ENCODE measurements at places on chromosomes 13 and 19.

DNA sequence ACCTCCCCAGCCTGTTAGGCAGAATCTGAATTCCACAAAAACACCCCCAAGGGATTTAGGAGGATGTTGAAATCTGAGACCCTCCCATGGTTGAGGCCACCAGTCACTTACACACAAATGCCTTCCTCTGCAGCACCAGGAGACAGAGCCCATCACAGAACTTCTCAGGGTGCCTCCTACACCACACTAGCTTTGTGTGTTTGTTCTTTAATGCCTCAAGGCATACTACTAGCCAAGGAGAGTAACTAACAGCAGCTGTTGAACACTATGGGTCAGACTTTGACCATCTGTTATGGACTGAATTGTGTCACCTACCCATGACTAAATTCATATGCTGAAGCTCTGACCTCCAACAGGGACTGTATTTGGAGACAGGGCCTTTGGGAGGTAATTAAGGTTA is 9.5 kb upstream of the MED26 start:
- no peak for DNase-seq

- DNase-seq: no peak
Observed at GRCh38 chr19:6970443-6970842, 50.8 kb downstream of the MBD3L2B start.

DNA sequence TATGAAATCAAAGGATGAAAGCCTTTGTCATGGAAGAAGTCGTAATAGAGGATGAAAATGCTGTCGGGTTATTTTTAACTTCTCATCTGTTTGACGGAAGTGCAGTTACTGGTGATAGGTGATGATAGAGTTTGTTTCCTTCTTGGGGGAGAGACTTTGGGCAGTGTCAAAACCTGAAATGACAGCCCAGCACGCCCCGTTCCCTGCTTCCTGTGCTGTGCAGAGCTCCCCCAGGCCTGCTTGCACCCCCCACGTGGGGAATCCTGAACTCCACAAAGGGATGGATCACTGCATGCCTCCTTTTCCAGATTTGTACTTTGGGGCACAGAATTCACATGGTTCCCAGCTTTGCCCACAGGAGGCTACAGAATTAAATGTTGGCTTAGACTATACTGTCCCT is 102.7 kb downstream of the ATP11A start:
- no peak for DNase-seq

DNA sequence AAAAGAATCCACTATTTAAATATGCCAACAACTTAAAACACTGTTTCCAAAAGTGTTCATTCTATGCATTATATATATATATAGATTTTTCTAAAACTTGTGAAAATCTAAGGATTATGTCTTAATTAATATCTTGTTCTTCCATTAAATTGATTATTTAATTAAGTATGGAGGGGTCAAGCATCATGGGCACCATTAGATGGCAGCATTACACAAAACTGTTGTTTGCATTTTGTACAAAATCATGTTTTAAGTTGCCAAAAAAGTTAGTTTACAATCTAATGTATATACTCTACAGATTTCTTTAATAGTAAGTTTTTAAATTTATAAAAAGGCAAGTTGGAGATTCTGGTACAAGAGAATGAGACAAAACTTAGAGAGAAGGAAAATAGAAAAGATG is 213.2 kb upstream of the EDNRB start:
- no peak for DNase-seq

- no peak for DNase-seq
Observed at GRCh38 chr19:30719189-30719998, 347.2 kb downstream of the ZNF536 start.

DNA sequence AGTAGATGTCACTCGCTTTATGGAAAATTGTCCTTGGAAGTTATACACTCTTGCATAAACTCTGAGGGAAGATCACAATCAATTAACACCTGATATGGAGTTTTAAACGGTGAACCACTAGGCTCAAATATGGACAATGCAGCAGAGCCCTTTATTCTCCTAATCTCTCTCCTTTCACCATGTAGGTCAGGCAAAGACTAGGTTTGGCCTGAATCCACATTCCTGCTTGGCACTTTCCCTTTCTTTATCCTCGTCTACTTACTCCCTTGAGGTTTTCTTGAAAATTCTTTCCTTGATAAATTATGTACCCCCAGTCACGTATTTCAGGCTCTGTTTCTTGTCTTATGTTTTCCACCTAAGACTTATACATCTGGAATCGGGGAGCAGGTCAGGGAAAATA is 751.7 kb downstream of the DACH1 start:
- no peak for DNase-seq

Measured in activated CD8-positive, alpha-beta memory T cell treated with anti-CD3 and anti-CD28 coated beads, Interleukin-2, amount 50 U/mL, for 48 hours (primary cell).